ENCODE measurements at places on chromosomes 1 and 21.

DNA sequence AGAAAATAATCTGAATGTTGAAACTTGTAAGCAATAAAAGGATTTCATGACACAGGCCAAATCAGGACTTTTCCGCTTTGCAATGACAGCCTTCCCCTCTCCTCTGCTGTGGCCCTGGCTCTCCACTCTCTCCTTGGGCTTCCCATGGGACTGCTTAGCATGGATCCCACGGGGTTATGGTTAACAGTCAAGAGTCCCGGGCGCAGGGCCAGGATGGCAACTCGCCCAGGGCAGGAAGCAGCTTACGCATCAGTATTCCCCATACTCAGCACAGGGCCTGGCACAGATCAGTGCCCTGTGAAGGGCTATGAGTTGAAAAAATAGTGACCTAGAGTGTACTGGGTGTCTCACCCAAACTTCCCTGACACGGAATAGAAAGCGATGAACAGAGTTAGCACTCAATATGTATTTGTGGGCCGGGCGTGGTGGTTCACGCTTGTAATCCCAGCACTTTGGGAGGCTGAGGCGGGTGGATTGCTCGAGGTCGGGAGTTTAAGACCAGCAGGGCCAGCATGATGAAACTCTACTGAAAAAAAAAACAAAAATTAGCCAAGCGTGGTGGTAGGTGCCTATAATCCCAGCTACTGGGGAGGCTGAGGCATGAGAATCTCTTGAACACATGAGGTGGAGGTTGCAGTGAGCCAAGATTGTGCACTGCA is 29.1 kb upstream of the GRHL3 start:
- DNase-seq = no peak

DNA sequence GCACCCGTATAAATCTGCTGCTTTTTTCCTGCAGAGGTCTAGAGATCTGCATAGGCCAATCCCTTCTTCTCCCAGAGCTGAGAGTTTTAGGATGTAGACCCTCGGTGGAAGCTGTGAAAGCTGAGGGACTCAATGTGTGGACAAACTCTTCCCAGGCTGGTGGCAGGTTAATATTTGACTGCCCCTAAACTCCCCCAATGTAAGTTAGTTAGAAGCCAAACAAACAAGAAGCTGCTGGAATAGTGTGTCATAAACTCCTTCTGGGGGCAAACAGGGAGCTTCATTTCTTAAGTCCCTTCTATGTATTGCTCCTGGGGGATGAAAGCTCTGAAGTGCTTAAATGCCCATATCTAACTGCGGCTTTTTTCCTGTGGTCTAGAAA is 72.3 kb downstream of the SCMH1 start:
- DNase-seq = no peak

DNA sequence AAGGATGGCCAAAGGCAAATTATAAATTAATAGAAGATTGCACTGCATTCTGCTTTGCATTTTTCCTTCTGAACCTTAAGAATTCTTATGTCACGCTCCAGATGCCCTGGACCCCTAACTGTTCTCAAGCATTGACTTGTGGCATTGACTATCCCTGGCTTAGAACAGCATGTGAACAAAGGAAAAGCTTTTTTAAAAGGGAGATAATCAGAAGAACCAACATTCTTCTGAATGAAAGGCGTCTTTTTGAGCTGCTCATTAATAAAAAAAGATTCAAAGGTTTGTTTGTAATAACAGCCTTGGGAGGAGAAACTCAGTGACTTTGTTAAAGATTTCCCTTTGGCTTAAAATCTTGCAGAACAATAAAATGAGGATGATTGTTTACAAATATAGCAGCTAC is 105.5 kb downstream of the TNNI3K start:
- no peak for DNase-seq

- no peak for DNase-seq
Measured at GRCh38 chr1:68975212-68975933, 478.5 kb upstream of the DEPDC1 start.

GRCh38 chr21:35810431-35810970 is 249.8 kb downstream of the SETD4 start:
- DNase-seq = no peak

DNA sequence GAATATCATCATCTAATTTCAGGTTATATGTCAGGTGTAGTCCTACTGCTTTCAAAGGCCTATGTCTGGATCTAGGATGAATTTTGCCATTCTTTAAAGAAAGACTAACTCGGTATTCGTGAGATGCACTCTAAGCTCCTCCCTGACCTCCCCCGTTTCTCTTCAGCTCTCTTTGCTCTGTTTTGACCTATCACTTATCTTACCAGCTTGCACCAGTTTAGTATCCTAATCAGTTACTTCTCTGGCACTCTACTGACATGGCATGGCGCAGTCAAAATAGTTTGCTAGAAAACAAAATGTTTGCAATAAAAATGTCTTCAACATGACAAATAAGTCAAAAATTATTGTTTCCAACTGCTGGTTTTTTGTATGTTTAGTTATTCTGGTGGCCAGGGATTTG is 8.4 kb upstream of the SLC16A1 start:
- no peak for DNase-seq

- no peak for DNase-seq
Measured at GRCh38 chr1:184648856-184649201, 105.8 kb downstream of the EDEM3 start.

DNA sequence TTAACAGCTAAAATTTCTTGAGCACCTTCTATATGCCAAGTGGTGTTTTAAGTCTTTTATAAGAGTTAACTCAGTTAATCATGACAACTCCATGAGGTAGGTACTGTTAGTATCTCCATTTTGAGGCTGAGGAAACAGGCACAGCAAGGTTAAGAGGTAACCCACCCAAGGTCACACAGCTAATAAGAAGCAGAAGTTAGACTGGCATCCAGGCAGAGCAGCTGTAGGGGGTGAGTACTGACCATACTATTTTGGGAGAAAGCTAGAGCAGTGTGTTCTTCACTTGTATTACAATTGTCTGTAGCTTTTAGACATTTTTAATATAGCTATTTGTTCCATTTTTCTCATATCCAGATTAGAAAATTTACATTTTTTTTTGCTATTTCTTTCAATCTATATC is 4.8 kb downstream of the ATP6V1G3 start:
- DNase-seq = no peak

GRCh38 chr1:208256556-208256955 is 12.4 kb upstream of the PLXNA2 start:
- DNase-seq = no peak

DNA sequence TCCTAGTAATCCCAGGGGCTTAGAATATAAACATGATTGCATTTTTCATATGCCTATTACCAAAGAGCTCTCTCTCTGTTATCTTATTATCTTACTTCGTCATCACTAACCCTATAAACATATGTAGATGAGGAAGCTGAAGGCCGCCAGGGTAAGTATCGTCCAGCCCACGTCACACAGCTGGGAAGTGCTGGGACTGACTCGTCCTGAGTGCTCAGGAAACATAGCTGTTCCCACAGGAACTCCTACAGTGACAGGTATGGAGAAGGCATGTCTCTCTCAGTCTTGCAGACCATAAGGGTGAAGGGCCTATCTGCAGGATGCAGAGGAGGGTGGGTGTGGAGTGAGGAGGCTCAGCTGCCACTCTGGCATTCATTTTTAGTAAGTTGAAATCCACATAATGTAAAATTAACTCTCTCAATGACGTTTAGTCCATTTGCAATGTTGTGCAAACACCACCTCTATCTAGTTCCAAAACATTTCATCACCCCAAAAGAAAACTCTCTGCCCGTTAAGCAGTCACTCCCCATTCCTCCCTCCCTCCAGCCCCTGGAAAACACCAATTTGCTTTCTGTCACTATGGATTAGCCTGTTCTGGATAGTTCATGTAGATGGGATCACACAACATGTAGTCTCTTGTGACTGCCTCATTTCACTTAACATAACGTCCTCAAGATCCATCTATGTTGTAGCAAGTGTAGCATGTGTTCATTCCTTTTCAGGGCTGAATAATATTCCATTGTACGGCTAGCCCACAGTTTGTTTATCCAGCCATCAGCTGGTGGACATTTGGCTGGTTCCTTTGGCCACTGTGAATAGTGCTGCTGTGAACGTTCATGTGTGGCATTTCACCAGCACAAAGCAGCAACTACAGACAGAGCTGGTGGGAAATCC is 68.3 kb downstream of the TCP10L start:
- DNase-seq = no peak

DNA sequence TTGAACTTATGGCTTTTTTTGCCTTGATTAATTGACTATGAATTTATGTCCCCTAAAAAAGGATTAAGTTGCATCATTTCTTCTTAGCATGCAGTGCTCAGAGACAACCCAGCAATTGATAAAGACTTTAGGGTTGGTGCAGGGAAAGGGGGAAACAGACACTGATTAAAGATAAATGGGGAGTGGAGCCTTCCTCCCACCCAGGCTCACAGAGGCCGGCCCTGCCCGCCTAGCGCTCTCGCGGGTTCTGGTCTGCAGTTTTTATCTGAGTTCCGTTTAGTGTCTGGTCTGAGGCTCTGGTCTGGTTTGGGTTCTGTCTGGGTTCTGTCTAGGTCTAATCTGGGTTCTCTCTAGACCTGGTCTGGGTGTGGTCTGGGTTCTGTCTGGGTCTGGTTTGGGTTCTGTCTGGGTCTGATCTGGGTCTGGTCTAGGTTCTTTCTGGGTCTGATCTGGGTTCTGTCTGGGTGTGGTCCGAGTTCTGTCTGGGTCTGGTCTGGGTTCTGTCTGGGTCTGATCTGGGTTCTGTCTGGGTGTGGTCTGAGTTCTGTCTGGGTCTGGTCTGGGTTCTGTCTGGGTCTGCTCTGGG is 48.1 kb downstream of the ABCG1 start:
- no peak for DNase-seq

- DNase-seq = no peak
Measured at GRCh38 chr1:41846625-41847405, 71.9 kb downstream of the HIVEP3 start.

GRCh38 chr1:34701326-34702060 is 53.4 kb upstream of the GJB5 start:
- no peak for DNase-seq

DNA sequence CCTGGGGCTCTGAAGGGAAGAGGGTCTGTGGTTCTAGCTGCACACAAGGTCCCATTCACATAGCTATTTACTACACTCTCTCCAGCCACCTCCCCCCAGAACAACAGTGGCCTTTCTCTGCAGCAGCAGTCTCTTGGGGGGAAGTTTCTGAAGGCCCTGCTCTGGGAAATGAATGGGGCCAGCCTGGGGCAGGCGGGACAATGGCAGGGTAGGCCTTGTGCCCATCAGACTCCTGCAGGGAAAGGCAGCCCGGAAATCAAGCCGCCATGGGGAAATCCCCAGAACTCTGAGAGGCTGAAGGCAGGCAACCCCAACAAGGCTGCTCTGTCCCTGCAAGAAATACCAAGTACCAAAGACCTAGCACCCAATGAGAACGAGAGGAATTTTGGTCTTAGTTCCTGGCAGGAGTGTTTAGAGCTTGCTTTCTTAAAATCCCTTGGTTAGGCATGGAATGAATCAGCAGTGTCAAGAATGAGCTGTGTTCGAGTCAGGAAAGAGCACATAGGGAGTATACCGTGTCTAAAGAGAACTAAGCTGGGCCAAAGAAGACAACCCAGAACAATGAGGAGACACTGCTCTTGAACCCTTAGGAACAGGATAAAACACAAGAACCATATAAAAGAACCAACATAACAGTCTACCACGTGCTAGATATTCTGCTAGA is 11.3 kb downstream of the ARHGEF11 start:
- no peak for DNase-seq

DNA sequence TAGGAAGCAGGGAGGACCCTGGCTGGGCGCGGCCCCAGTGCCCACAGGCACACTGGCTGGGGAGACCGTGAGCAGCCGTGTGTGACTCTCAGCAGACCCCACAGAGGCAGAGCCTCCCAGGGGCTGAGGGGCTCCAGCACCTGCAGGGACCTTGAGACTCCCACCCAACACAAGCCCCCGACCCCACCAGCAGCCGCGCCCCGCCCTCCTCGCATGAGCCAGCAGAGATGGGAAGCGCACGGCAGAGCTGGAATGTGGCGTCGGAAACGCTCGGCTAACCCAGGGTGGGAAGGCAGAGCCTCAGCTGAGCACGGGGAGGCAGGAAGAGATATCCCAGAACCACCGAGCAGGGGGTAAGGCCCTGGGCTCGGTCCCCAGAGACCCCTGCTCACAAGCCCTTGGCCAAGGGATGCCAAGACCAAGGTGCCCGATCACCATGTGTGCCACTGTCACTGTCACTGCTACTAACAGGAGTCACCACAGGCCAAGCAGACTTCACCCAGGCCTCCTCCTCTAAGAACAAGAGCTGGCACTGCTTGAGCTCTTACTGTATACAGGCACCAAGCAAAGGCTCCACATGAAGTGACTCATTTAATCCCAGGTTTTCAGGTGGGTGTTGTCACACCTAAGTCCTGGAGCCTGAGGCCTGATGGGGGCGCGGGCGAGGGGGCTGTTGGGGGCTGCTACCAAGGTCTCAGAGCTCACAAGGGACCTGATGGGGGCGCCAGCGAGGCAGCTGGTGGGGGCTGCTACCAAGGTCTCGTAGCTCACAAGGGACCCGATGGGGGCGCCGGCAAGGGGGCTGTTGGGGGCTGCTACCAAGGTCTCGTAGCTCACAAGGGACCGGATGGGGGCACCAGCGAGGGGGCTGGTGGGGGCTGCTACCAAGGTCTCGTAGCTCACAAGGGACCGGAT is 20.1 kb downstream of the MEGF6 start:
- DNase-seq = no peak

- DNase-seq = no peak
Measured at GRCh38 chr1:99599678-99600175, 46.2 kb upstream of the PALMD start.

GRCh38 chr1:74502858-74503257 is 9.6 kb downstream of the LRRC53 start:
- DNase-seq = no peak

DNA sequence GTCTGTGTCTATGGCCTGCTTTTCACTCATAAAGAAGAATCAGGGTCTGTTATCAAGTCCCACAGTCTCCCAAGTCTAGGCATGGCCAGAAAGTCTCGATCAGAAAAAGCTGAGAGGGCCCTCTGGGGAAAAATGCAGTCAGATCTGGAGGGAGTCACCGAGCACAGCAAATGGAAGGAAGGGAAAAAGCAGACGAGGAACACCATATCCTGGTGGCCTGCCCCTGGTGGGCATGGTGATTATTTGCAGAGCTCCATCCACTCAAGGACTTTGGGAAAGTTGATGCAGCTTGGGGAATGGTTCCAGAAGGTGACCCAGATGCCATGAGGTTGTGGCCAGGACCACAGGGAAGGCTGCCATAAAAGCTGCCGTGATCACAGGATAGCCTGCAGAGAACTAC is 189.1 kb downstream of the CLIC6 start:
- no peak for DNase-seq

GRCh38 chr21:34885125-34885524 is 164.0 kb downstream of the RUNX1 start:
- DNase-seq = no peak

- no peak for DNase-seq
Measured at GRCh38 chr21:25515484-25516405, 91.5 kb downstream of the MRPL39 start.

GRCh38 chr1:204112876-204113730 is 38.7 kb downstream of the ETNK2 start:
- no peak for DNase-seq

GRCh38 chr1:113940365-113941244 is 11.5 kb downstream of the HIPK1 start:
- peak; percentile 13 for DNase-seq

DNA sequence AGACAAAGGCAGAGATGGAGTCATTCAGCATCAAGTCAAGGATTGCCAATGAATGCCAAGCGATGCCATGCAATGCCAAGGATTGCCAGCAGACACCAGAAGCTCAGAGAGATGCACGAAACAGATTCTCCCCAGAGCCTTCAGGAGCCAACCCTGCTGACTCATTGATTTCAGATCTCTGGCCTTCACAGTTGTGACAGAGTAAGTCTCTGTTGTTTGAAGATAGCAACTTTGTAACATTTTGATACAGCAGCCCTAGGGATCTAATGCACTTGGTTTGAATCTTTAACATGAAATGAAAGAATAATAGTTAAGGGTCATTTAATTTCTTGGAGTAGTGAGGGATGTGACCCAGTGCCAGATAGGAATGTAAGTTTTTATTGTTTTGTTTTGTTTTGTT is 287.4 kb upstream of the RUNX1 start:
- no peak for DNase-seq
